ENCODE measurements at places on chromosomes 6 and 20.

DNA sequence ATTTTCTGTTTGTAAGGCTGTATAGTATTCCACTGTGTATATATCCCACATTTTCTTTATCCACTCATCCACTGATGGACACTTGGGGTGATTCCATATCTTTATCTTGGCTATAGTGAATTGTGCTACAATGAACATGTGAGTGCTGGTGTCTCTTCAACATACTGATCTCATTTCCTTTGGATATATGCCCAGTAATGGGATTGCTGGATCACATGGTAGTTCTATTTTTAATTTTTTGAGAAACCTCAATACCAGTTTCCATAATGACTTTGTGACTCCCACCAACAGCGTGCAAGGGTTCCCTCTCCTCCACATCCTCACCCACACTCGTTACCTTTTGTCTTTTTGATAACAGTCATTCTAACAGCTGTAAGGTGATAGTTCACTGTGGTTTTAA, 166.0 kb downstream of the ARHGAP18 start:
- DNase-seq: no peak

DNA sequence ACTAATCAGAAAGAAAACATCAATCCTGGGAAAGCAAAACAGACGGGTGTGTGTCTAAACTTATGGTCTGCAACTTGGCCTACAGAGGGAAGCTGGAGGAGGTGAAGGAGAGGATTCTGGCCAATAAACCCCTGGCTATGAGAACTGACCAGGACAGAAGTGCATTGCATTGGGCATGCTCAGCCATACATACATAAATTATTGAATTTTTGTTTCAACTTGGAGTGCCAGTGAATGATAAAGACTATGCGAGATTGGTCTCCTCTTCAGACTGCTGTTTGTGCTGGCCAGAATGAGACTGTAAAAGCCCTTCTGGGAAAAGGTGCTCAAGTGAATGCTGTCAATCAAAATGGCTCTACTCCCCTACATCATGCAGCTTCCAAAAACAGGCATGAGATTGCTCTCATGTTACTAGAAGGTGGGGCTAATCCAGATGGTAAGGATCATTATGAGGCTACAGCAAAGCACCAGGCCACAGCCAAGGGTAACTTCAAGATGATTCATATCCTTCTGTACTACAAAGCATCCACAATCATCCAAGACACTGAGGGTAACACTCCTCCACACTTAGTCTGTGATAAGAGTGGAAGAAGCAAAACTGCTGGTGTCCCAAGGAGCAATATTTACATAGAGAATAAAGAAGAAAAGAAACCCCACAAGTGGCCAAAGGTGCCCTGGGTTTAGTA, 17.4 kb downstream of the ADNP start:
- peak; percentile 34 for DNase-seq

DNA sequence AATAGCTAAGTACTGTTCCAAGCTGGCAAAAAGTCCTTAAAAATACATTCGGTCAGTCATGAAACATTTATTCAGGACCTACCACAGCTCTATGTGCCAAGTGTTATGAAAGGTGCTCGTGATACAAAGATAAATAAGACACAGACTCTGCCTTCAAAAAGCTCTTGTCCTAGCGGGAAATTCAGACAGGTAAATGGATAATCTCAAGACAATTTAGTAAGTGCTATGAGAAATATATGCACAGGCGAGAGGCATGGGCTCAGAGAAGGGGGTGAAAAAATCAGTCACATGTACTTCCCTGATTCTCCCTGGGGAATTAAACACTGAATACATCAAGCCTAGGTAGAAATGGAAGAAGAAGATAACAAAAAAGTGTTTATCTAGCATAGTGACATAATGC, 49.8 kb upstream of the HEY2 start:
- DNase-seq: no peak

DNA sequence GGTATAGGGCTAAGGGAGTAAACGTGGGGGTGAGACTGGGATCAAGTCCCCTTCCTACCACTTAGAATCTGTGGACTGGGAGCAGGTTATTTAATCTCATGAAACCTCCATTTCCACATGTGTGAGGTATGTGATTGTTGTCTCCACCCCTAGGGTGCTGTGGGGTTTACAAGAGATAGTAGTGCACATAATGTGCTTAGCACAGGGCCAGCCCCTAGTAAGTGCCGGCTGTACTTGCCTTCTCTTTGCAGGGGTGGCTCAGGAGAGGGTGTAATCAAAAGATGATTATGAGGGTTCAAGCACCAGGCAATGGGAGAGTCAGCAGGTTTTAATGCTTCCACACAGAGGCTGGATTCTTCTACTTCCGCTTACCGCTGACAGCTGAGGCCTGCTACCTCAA, 6.9 kb downstream of the NT5E start:
- no peak for DNase-seq

DNA sequence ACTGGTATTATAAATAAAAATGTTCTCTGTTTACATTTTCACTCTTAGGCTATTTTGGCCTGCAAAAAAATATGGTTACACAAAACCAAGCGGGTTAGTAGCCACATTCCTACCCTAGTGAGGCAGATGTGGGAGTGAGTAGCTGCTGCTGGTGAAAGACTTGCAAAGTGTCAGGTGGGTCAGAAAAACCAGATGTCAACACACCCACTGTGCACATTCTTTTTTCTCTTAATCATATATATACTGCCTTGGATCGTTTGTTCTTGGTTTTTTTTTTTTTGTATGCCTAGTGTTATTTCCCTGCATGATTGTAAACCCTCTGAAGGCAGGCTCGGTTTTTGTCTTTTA, 68.0 kb upstream of the TFB1M start:
- DNase-seq: no peak

DNA sequence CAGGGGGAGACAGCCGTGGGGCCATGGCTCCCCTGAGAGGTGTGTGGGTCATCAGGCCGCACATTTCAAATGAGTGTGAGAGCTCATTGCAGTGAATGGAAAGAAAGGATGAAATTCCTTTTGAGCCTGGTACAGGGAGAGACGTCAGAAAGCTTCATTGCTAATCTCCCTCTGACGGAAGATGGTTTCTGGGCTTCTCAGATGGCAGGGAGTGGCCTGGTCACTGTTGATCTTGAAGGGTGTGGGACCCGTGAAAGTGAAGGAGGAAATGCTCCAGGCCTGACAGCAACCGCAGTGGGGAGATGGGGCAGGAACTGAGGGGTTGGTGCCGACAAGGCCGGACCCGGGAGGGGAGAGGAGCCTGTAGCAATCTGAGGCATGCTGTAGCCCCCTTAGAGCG, 127.4 kb downstream of the MYLK4 start:
- no peak for DNase-seq

GRCh38 chr20:10432079-10432478, 1.9 kb downstream of the MKKS start:
- no peak for DNase-seq

DNA sequence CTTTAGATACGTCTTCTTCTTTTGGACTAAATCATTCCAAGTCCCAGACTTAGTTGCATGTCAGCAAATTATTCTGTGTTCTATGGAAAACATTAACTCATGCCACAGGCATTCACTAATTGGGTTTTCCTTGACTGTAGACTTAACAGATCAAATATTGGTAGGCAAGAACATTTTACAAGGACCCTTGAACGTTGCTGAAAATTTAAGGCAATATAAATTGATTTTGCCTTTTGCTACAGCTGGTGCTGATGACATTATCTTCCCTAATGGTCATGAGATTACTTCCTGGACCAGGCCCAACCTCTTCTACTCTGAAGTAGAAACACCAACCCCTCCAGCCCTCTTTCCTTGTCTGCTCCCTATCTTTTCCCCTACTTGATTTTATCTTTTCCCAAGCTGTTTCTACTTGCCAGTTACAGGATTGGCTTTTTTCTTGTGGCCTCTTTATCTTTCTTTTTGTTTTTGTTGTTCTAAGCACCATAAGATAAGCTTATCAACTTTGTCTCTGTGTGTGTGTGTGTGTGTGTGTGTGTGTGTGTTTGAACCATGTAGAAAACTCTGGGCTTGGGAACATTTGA, 514.0 kb upstream of the SOX4 start:
- DNase-seq: no peak

GRCh38 chr6:119280668-119281067, 68.9 kb downstream of the MAN1A1 start:
- no peak for DNase-seq

GRCh38 chr6:74941424-74941823, 264.4 kb downstream of the COL12A1 start:
- DNase-seq: no peak

DNA sequence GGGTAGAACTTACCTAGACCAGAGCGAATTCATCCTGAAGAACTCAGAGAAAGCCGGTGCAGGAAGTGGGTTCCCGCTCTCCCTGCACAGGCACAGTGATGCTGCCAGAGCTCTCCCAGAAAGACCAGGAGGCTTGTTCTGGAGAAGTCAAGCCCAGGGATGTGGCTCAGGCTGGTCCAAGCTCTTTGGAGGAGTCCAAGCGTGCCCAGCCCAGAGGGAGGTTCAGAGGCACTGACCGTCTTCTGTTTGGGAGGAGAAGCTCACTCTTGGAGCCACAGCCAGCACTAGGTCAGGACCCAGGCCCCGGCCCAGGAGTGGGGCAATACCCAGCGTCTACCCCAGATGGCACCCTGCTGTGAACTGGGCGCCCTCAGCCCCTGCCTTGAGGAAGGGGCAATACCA, 1.5 kb upstream of the PMEPA1 start:
- DNase-seq: no peak

DNA sequence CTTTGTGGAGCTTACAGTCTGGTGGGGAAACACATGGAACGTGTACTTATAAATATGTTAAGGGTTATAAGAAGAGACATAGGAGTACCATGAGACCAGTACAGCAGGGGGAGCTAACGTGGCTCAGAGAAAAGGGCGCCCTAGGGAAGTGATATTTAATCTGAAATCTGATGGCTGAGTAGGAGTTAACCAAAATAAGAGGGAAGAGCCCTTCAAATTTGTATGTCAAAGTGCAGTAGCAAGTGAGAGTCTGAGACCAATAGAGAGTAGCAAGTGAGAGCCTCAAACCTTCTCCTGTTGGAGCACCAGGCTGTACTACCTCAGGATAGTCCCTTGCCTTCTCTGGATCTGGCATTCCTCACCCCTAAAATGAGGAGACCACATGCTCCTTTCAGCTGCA, 6.1 kb upstream of the PKIG start:
- no peak for DNase-seq

GRCh38 chr20:16018881-16019280, 554.4 kb downstream of the KIF16B start:
- no peak for DNase-seq

DNA sequence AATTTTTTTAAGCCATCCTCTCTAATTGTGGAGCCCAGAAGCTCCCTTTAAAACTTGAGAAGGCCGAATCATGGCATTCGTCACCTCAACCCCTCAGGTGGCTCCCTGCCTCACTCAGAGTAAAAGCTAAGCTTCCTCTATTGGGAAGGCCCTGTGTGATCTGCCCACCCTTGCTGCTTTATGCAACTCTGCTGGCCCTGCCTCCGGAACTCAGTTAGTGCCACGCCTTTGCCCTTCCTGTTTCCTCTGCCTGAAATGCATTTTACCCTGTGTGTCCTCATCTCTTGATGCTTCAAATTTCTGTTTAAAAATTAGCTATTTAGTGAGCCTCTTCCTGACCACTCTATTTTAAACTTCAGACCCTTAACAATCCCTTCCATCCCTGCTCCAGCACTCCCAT, 5.7 kb downstream of the PACRG start:
- no peak for DNase-seq

DNA sequence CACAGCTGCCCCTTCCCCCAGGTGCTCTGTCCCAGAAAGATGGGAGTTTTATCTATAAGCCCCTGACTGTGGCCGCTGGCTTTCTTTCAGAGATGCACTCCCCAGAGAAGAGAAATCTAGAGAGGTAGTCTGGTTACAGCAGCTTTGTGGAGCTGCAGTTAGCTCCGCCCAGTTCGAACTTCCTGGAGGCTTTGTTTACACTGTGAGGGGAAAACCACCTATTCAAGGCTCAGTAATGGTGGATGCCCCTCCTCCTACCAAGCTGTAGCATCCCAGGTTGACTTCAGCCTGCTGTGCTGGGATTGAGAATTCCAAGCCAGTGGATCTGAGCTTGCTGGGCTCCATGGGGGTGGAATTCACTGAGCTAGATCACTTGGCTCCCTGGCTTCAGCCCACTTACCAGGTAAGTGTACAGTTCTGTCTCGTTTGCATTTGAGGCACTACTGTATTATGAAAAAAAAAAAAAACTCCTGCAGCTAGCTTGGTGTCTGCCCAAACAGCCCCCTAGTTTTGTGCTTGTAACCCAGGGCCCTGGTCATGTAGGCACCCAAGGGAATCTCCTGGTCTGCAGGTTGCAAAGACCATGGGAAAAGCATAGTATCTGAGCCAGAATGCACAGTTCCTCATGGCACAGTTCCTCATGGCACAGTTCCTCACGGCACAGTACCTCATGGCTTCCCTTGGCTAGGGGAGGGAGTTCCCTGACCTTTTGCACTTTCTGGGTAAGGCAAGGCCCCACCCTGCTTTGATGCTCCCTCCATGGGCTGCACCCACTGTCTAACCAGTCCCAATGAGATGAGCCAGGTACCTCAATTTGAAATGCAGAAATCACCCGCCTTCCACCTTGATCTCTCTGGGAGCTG, 275.0 kb downstream of the CENPW start:
- no peak for DNase-seq

- DNase-seq: no peak
Observed at GRCh38 chr20:37823296-37823980, 79.5 kb upstream of the VSTM2L start.

GRCh38 chr20:45407783-45408645, at the start of gene DBNDD2:
TSS of gene DBNDD2 (plus strand) at chr20:45408289. CDS start at chr20:45408468, 179 bp downstream.
- DNase-seq: no peak

GRCh38 chr20:50438986-50439407, 71.2 kb upstream of the PTPN1 start:
- DNase-seq: peak; percentile 15

DNA sequence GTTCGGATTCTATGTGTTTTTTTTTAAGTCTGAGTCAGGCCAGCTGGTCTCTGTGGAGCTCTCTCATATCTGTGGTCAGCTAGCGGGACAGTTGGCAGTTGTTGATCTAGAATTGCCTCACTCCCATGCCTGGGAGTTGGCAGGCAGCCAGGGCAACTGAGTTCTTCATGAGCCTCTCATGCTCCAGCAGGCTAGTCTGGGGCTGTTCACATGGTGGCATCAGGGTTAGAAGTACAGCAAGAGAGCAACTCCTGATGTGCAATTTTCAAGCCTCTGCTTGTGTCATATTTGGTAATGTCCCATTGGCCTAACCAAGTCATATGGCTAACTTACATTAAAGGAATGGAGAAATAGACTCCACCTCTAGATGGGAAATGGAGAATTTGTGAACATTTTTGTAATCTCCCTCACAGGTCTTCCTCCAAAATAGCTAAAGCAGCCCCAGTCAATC, 6.7 kb upstream of the IFT52 start:
- no peak for DNase-seq

GRCh38 chr6:14781772-14782525, 463.9 kb upstream of the JARID2 start:
- DNase-seq: no peak

DNA sequence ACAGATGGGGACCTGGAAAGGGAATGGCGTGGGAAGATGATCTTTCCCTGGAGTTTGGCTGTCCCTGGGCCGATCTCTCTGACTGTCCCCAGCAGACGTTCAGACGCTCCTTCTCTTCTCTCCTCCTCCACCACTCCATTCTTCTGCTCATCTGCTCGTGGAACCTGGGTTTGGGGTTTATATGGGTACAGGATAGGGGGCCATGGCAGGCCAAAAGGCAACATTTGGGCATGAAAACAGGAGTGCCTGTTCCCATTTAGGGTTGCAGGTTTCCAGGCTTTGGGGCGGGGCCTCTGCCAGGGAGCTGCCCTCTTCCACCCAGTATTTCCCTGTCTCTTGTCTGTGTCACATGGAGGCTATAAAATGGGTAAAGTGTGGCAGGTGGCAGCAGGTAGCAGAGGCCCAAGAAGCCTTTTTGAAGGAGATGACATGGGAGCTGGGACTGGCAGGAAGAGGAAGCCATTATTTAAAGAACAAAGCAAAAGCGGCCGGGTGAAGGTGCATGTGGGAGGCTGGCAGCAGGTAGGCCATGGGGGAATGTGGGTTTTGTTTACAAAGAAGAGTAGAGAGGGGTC, 203.7 kb downstream of the BMP7 start:
- no peak for DNase-seq

All from T-helper 2 cell treated with Interferon-gamma antibody and Interleukin-4, amounts not matched to agents 5 μg/mL and 100 μg/mL, for 36 hours (primary cell).